ENCODE measurements at places on chromosomes 4 and X. TPM values are rescaled to one million over a fixed set of nuclear protein-coding genes. Genes with fewer than 3 reads are reported as not detected.

PRSS12 gene
- total RNA-seq: 0.12 TPM

- H3K4me1 ChIP-seq: no peaks in the 10 kb centered on the region
- H3K27ac ChIP-seq: no peak overlapping the region
- no peak for DNase-seq
- no peak overlapping the region for H3K4me3 ChIP-seq
- peaks cover 20% of the 10 kb centered on the region for H3K36me3 ChIP-seq
- H3K27me3 ChIP-seq: no peaks in the 10 kb centered on the region
Measured at GRCh38 chr4:5572114-5572513, 136.2 kb downstream of the EVC2 start.

TNMD gene
- 1.3 TPM for total RNA-seq

DNA sequence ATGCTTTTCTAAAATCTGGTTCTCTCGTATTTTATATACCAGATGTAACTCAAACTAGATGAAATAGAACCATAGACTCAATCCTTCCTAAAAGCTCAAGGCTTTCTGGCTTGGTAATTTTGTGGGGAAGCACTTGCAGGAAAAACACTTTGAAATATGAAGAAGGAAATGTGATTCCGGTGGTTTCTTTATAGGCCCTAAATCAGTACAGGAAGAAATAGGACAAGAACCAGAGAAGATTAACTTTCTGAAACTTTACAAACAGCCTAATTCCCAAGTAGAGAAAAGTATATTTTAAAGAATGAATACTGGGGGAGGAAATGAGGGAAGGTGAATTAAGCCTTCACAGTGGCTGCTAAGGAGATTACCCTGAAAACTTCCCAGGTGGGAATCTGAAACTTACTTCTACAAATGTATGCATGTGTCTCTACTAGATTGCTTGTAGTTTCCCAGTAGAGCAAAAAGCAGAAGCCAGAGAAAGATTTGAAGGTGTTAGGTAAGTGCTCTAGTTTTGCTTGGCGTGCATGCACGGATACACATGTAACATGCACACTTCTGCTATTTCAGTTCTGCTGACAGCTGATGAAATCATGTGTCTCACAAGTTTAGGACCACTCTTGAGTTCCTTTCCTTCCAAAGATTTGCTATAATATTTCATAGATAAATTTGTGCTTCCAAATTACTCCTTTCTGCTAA, 92.1 kb downstream of the AFF1 start:
- no peak overlapping the region for H3K4me3 ChIP-seq
- no peaks in the 10 kb centered on the region for H3K27me3 ChIP-seq
- H3K36me3 ChIP-seq: no peaks in the 10 kb centered on the region
- no peak for DNase-seq
- no peaks in the 10 kb centered on the region for H3K4me1 ChIP-seq

DNA sequence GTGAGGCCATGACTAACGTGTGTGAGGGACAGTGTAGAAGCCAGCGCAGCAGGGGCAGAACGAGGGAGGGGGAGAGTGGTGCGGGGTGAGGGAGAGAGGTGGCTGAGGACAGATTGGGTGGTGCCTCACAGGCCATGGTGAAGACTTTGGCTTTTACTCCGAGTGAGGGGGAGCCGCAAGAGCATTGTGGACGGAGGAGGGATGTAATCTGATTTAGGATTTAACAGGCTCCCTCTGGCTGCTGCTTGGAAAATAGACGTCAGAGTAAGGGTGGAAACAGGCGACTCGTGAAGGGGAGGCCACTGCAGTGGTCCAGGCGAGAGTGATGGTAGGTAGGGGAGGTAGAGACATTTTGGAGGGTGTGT, 13.0 kb downstream of the PPP1R3F start:
- H3K4me3 ChIP-seq: no peak overlapping the region
- no peaks in the 10 kb centered on the region for H3K4me1 ChIP-seq
- no peak overlapping the region for H3K27ac ChIP-seq
- no peaks in the 10 kb centered on the region for H3K27me3 ChIP-seq
- no peak for DNase-seq

DNA sequence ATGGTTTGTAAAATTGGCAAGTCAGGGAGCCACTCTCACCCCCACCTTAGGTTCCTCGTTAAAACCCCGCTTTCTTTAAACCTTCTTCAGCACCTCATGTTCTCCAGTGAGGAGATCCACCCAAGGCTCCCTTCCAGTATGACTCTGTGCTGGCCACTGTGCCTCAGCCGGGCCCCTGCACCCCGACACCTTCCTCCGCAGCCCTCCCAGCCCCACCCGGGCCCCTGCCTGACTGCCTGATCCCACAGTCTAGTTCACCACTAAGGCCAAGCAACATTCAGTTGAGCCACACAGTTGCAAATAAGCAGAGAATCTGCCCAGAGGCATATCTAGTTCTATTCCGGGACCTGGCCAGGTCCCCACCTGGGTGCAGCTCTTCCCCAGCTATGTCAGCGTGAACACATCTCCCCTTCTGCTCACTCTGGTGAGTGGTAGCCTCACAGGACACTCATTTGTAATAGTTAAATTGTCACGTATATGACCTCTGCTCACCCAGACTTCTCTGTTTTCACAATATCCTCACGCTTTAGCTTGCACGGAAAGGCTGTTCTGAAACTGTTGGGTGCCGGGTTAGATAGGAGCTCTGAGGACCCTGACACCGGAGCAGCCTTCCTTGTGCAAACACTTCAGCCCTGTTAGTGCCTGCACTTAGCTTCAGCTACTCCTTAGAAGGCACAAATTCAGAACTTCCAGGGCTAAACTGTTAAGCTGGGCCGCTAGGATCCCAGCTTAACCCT, 146.8 kb downstream of the DCTD start:
- H3K27ac ChIP-seq: no peak overlapping the region
- H3K36me3 ChIP-seq: no peaks in the 10 kb centered on the region
- no peak for DNase-seq
- no peaks in the 10 kb centered on the region for H3K27me3 ChIP-seq
- H3K4me3 ChIP-seq: no peak overlapping the region

TBC1D1 gene
- 139 TPM for total RNA-seq

EVC2 gene
- total RNA-seq: 2.6 TPM

C1QTNF7 gene
- total RNA-seq: 1.0 TPM

GRCh38 chr4:67912080-67912479, 28.3 kb upstream of the TMPRSS11D start:
- no peaks in the 10 kb centered on the region for H3K27me3 ChIP-seq
- no peak overlapping the region for H3K4me3 ChIP-seq
- no peaks in the 10 kb centered on the region for H3K4me1 ChIP-seq
- no peak for DNase-seq
- H3K36me3 ChIP-seq: no peaks in the 10 kb centered on the region

KLB gene
- 0.11 TPM for total RNA-seq

SH3BGRL gene
- 62.0 TPM for total RNA-seq

ZNF185 gene
- total RNA-seq: 1.3 TPM

GRCh38 chrX:48695534-48695896, 1.0 kb upstream of the SUV39H1 start:
- H3K27me3 ChIP-seq: no peaks in the 10 kb centered on the region
- peak overlapping the region; percentile 89 for H3K27ac ChIP-seq

RIBC1 gene
- 0.86 TPM for total RNA-seq

DNA sequence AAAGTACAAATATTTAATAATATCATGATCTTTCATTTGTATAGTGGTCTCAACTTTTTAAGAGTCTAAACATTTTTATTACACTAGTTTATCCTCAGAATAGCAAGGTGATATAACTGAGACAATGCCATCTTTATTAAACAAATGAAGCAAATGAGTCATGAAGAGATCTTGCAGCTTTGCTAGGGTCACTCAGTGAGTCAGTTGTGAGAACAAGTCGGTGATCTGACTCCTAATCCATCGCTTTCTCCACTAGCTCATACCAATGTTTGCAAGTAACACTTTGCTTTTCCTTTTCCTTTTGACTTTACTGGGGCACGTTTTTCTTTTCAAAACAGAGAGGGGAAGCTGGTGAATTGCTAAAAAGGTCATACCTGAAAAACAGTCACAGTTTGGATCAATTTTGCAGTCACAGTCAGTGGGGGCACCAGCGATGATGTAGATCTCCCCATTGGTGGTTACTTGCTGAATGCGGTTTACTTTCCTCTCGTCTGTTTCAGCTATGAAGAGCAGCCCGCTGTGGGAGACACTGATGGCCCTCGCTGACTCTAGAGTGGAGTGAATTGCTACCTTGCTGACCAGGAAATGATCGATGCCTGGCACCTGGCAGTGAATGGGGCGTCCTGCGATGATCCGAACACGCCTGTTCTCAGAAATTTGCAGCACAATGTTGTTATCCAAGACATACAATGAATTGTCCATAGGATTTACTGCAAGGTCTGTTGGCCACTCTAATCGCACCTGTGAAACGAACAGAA, 75.7 kb downstream of the SH2D1A start:
- peaks cover 7% of the 10 kb centered on the region for H3K4me1 ChIP-seq
- no peak overlapping the region for H3K4me3 ChIP-seq
- H3K27ac ChIP-seq: no peak overlapping the region
- H3K27me3 ChIP-seq: no peaks in the 10 kb centered on the region
- H3K36me3 ChIP-seq: no peaks in the 10 kb centered on the region
- DNase-seq: no peak

GRCh38 chrX:51332188-51332942, at the start of gene NUDT10:
Gene NUDT10, plus strand, starts transcription at chrX:51332822. Its CDS starts 144 bp downstream, at chrX:51332966.
- no peak for DNase-seq
- H3K4me3 ChIP-seq: peak within 1 kb of the TSS; percentile 28
- no peaks in the 10 kb centered on the region for H3K4me1 ChIP-seq
- H3K27ac ChIP-seq: no peak within 1 kb of the TSS
- H3K27me3 ChIP-seq: no peaks in the 10 kb centered on the region

GRCh38 chrX:136839196-136839595, 41.3 kb downstream of the RBMX start:
- no peaks in the 10 kb centered on the region for H3K4me1 ChIP-seq
- H3K27ac ChIP-seq: peak overlapping the region; percentile 29
- peaks cover 12% of the 10 kb centered on the region for H3K36me3 ChIP-seq
- no peak overlapping the region for H3K4me3 ChIP-seq
- no peaks in the 10 kb centered on the region for H3K27me3 ChIP-seq

- no peak for DNase-seq
- H3K27ac ChIP-seq: no peak overlapping the region
- no peaks in the 10 kb centered on the region for H3K36me3 ChIP-seq
- no peak overlapping the region for H3K4me3 ChIP-seq
- no peaks in the 10 kb centered on the region for H3K27me3 ChIP-seq
- H3K4me1 ChIP-seq: no peaks in the 10 kb centered on the region
Measured at GRCh38 chrX:115399306-115399705, 109.8 kb downstream of the LUZP4 start.

- H3K4me1 ChIP-seq: no peaks in the 10 kb centered on the region
- no peak overlapping the region for H3K27ac ChIP-seq
- H3K36me3 ChIP-seq: no peaks in the 10 kb centered on the region
- no peak for DNase-seq
Measured at GRCh38 chr4:112201915-112202505, 29.6 kb upstream of the AP1AR start.

DNA sequence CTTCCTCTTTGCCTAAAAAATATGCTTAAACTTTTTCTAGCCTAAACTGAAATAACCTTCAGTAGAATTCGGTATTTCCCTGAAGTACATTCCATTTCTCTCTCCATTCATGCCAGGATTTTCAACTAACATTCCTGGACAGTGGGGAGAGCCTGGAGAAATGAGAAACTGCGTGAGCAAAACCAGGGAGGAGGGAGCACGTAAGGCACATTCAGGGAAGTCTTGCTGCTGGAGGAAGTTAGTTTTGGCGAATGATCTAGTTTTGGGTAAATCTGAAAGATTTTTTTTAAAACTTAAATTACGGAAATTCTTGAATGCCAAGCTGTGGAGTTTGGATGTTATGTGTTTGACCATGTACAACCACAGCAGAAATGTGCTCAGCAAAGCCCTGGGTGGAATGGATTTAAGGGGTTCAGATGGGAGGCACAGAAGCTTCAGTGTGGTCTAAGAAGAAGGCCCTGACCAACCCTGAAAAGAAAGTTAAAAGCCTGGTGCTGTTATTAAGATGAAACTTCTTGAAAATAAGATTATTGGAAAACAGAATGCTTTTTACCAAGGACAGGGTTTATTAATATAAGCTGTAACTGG, 347.8 kb downstream of the ANK2 start:
- no peaks in the 10 kb centered on the region for H3K4me1 ChIP-seq
- no peaks in the 10 kb centered on the region for H3K36me3 ChIP-seq
- no peaks in the 10 kb centered on the region for H3K27me3 ChIP-seq
- no peak overlapping the region for H3K4me3 ChIP-seq

PDLIM3 gene
- 476 TPM for total RNA-seq

GRCh38 chr4:115187136-115187535, 73.7 kb upstream of the NDST4 start:
- no peak overlapping the region for H3K4me3 ChIP-seq
- no peaks in the 10 kb centered on the region for H3K36me3 ChIP-seq
- H3K27ac ChIP-seq: no peak overlapping the region
- DNase-seq: no peak
- H3K4me1 ChIP-seq: no peaks in the 10 kb centered on the region

GRCh38 chr4:1516881-1517480, 110.7 kb upstream of the NKX1-1 start:
- H3K4me3 ChIP-seq: no peak overlapping the region
- no peak overlapping the region for H3K27ac ChIP-seq
- no peaks in the 10 kb centered on the region for H3K27me3 ChIP-seq
- no peak for DNase-seq
- peaks cover 18% of the 10 kb centered on the region for H3K4me1 ChIP-seq

ARHGEF6 gene
- 41.3 TPM for total RNA-seq

SLC34A2 gene
- total RNA-seq: not detected

DNA sequence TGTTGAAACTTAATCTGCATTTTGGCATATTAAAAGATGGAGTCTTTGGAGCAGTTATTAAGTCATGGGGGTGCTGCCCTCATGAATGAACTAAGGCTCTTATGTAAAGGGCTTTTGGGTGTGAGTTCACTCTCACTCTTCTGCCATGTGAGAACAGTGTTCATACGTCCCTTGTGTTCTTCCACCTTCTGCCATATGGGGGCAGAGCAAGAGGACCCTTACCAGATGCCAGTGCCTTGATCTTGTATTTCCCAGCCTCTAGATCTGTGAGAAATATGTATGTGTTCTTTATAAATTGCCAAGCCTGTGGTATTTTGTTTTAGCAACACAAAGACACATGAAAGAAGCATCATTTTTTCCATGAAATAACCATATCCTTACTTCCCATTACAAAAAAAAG, 213.9 kb downstream of the SPOCK3 start:
- H3K27ac ChIP-seq: no peak overlapping the region
- no peaks in the 10 kb centered on the region for H3K27me3 ChIP-seq
- H3K36me3 ChIP-seq: no peaks in the 10 kb centered on the region
- no peaks in the 10 kb centered on the region for H3K4me1 ChIP-seq

GRCh38 chrX:44308869-44309268, 34.6 kb downstream of the EFHC2 start:
- H3K36me3 ChIP-seq: no peaks in the 10 kb centered on the region
- H3K27ac ChIP-seq: no peak overlapping the region
- DNase-seq: no peak
- no peaks in the 10 kb centered on the region for H3K4me1 ChIP-seq

- no peaks in the 10 kb centered on the region for H3K36me3 ChIP-seq
- no peak overlapping the region for H3K27ac ChIP-seq
- H3K4me1 ChIP-seq: no peaks in the 10 kb centered on the region
- H3K4me3 ChIP-seq: no peak overlapping the region
Measured at GRCh38 chrX:12563121-12563520, 228.1 kb upstream of the PRPS2 start.

- H3K27ac ChIP-seq: no peak overlapping the region
- H3K36me3 ChIP-seq: no peaks in the 10 kb centered on the region
- no peaks in the 10 kb centered on the region for H3K27me3 ChIP-seq
Measured at GRCh38 chr4:108119199-108119800, 49.4 kb downstream of the LEF1 start.
